ENCODE measurements at places on chromosomes 13 and 19.
A peak's percentile ranks its signal among the peaks of the same experiment; 100 is the strongest.

- DNase-seq: no peak
Observed at GRCh38 chr13:48819899-48820298, 155.8 kb upstream of the FNDC3A start.

DNA sequence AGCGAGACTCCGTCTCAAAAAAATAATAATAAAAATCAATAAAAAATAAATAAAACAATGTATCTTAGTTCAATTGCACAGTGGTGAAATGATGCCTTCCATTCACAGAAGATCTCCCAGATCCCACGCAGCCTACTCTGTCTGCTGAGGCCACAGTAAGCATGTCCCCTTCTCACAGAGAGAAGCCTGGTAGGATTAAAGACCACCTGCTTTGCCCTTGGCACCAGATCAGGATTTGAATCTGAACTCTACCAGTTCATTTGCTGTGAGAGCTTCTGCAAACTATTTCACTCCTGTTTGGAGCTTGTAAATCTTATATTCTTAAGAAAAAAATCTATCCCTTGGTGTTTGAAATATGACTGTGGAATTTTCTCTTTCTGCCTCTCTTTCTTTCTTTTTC is 2.2 kb upstream of the SLC7A1 start:
- DNase-seq: no peak

DNA sequence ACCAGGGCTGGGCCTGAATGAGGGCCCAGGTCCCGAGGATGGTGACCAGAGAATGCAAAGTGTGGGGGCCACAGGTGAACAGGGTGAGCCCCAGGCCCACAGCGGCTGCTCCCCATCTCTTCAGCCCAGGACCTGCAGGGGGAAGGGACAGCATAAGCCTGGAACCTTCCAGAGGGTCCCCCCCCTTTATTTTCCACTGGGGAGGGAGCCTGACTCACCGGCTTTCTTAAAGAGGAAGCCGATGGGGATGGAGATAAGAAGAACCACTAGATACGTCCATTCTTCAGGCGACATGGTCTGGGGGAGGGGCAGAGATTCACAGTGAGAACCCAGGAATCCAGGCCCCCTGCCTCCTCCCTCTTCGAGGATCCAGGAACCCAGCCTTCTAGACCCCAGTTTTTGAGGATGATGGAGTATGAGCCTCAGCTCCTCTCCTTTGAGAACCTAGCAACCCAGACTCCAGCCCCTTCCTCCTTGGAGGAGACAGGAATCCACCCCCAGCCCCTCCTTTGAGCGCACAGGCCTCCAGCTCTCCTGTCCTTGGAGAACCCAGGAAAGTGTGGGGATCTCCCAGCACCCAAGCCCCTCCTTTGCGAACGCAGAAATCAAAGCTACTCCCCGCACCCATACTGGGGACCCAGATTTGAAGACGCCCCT is 1.0 kb downstream of the MBOAT7 start:
- DNase-seq: no peak

- no peak for DNase-seq
Observed at GRCh38 chr19:45076851-45077730, 813 bp upstream of the ZNF296 start.

DNA sequence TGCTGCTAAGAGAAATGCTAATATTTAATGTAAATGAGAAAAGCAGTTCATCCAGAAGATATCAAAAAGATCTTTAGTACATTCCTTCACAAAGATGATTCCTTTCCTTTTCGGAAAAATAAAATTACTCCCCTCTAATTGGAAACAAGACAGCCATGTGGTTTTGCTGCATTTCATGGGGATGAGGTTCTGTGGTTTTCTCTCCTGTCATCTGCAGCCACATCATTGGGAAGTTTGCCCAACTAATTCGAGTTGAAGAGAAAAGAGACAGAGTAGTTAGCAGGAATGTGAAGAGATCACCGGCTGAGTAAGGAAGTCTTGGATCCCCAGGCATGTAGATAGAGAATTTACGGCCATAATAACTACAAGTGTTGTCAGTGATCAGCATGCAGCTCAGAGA is 122.1 kb downstream of the CYSLTR2 start:
- DNase-seq: no peak

GRCh38 chr19:50417111-50418081 is 1.3 kb upstream of the SPIB start:
- DNase-seq: no peak

DNA sequence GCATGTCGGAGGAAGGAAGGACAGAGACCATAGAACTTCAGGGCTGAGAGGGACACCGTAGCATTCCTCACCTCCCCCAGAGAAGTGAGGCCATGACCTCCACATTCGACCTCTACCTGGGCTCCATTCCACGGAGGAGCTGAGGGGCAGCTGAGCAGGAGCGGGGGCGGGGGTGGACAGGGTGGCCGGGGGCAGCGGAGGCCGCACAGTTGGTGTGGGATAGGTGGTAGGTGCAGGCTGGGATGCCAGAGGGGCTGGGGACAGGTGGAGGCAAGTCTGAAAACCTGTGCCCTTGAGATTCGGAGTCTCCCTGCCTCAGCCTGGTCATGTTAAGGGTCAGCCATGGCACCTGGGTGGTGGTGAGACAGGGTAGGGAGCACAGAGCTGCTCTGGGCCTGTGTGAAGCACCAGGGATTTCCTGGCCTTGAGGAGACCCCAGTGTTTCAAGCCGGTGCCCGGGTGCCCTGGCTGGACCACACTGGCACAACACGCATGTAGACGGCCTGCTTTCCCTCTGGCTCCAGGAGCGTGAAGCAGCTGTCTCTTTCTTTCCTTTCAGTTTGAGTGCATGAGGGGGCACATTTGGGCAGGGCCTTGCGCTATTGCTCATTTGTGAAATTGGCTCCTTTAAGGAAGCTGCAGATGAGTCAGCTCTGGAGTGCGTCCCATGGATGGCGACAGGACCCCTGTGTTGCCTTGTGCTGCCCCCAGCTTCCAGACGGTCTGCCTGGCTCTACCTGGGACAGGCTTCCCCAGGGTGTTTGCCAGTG is 51.8 kb downstream of the TSSK6 start:
- DNase-seq: no peak

DNA sequence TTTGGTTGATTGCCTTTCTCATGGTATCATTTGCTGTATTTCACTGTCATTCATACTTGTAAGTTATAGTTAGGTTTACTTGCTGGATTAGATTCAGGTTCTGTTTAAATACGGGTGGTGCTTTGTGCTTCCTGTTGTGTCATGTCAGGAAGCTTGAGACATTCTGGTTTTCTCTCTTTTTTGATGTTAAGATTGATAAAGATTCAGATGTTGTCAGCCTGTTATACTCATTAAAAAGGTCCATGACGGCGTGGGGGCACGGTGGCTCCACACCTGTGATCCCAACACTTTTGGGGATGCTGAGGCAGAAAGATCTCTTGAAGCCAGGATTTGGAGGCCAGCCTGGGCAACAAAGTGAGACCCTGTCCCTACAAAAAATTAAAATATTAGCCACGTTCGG is 45.7 kb downstream of the NAA16 start:
- DNase-seq: no peak

GRCh38 chr13:30736461-30737320 is 1.3 kb downstream of the ALOX5AP start:
- DNase-seq: no peak

DNA sequence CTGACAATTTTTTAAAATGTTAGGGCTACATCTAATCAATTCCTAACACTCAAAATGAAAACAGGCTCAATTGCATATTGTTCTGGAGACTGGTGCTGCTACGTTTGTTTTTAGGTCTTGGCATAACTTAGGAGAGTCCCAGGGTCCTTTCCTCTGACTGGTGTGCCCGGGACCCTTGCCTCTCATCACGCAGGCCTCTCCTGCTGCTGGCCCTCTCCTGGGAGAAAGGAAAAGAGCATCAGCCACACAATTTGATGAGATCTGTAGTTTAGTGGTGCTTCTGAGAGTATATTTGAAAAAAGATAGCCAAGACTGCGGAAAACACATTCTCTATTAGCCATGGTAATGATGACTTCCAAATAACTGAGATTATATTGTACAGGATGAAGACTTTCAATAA is 380.0 kb downstream of the KLF12 start:
- DNase-seq: no peak

DNA sequence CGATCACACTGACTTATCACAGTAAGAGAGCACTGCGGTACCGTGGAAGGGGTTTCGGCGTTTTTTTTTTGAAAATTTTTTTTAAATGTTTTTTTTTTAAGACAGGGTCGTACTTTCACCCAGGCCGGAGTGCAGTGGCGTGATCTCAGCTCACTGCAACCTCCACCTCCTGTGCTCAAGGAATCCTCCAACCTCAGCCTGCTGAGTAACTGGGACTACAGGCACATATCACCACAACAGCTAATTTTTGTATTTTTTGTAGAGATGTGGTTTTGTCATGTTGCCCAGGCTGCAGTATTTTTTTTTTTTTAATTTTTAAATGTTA is 19.0 kb downstream of the LTBP4 start:
- no peak for DNase-seq

GRCh38 chr19:8614455-8614854 is 3.9 kb upstream of the ADAMTS10 start:
- no peak for DNase-seq

GRCh38 chr19:13600091-13600490 is 93.8 kb upstream of the CACNA1A start:
- no peak for DNase-seq

DNA sequence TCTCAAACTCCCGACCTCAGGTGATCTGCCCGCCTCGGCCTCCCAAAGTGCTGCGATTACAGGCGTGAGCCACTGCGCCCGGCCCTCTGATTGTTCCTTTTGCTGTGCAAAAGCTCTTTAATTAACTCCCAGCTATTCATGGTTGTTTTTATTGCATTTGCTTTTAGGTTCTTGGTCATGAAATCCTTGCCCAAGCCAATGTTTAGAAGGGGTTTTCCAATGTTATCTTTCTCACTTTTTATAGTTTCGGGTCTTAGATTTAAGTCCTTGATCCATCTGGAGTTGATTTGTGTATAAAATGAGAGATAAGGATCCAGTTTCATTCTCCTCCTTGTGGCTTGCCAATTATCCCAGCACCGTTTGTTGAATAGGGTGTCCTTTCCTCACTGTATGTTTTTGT is 19.2 kb upstream of the GRTP1 start:
- DNase-seq: no peak

DNA sequence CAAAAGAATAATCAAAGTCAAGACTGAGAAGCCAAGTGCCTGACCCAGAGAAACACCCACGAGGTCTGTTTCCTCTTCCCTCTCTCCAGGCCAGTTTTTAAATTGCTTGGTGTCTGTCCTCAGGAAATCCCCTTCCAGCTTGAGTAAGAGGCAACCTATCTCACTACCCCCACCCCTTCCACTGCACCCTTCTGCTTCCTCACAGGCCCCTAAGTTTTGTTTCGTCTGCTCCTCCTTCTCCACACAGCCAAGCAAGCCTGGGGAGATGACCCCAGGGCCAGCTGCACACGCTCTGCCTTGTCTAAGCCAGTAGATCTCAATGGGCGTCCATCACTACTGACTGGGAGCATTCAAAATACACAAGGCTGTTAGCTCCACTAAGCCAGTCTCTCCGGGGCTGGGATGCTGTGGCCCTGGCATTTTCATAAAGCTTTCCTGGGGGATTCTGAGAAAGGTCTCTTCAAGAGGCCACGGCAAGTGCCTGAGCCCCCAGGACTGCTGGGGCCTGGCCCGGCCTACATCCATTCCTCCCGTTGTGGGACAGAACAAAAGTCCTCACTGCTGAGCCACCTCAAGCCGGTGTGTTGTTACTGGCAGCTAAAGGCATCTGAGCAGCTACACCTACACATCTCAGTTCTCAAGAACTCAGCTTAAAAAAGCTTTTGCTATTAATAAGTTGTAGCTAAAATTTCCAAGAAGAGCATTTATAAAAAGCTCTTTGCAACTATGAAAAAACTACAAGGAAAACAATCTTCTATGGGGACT is 14.9 kb upstream of the IL4I1 start:
- DNase-seq: no peak

DNA sequence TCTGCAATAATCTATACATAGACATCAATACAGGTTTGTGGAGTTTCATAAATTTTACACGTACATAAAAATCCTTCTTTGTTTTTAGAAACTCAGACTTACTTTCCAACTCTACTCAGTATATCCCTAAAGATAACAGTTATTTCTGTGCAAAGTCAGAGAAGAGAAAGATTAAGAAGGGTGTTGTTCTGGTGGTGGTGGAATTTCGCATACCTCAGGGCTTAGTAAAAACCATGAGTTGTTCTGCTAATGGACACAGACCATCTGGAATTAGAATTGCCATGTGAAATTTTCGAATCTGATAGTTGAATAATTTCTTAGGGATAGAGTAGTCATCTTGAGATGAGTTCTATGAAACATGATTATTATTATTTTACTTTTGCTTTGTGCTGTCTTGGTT is 102.7 kb downstream of the ZAR1L start:
- DNase-seq: no peak

DNA sequence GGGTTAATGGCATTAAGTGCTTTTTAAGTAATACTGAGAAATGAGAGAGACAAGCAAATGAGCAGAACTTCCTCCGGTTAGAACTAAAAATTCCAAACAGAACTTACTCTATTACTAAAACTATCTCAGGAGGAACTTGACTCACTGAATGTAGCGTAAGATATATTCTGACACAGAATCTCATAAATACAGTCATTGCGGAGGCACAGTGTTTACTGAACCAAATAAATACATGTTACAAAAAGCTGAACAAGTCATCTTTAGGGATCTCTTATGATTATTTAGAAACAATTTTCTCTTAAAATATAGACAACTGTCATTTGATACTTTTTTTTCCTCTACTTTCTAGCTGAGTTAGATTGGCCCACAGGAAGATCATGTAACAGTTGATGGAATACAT is 283.1 kb downstream of the KLF12 start:
- no peak for DNase-seq

- peak; percentile 26 for DNase-seq
Observed at GRCh38 chr19:46659151-46660007, 1.6 kb downstream of the DACT3 start.

GRCh38 chr13:111895896-111896821 is 170.8 kb upstream of the SOX1 start:
- DNase-seq: no peak

DNA sequence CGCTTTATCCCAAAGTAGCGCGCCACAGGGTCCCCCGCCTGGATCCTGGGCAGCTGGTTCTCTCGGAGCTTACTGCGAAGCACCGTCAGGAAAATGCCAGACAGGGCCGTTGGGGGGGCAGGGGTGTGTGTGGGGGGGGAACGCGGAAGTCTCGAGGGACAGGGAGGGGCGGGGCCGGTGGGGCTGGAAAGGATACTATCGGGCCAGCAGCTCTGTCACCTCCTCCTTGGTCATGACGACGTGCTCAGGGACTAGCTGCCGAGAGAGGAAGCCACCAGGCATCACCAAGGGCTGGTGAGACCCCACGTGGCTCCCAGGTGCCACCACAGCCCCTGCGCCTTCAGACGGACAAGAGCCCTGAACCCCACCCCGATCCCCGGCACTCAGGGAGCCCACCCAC is 5.3 kb downstream of the POLR2E start:
- no peak for DNase-seq

GRCh38 chr13:65857942-65858565 is 1372.1 kb downstream of the PCDH9 start:
- no peak for DNase-seq

- DNase-seq: no peak
Observed at GRCh38 chr19:31330237-31330636, 19.0 kb downstream of the TSHZ3 start.

GRCh38 chr13:78587395-78587794 is 16.0 kb downstream of the POU4F1 start:
- no peak for DNase-seq
